Kasumi-1 (cell line): ENCODE measurements at places on chromosomes 11 and 22.

GRCh38 chr22:35425546-35425945 lies 25.6 kb downstream of the MCM5 start:
- no peak for DNase-seq

DNA sequence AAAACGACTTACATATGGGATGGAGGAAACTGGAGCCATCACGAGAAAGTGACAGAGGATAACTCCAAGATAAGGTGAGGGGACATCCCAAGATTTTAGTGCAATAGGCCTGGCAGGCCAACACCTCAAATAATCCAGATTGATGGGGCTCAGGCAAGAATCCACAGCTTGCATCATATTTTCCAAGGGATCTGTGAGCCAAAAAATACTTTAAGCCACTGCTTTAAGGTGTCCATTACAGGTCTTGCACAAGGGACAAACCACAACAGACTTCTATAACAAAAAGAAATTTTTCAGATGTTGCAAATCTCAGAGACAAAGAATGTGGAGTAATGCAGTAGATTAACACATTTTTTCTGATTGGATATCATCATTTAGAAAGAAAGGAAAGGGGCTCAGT lies 45.6 kb downstream of the DENND5A start:
- no peak for DNase-seq

- no peak for DNase-seq
These were observed 45.7 kb downstream of the NAT10 start for GRCh38 chr11:34151166-34151565.

- DNase-seq: peak; percentile 55
These were observed 2.9 kb downstream of the KLHL35 start for GRCh38 chr11:75429902-75430713.

- no peak for DNase-seq
These were observed 14.3 kb upstream of the EFCAB6 start for GRCh38 chr22:43826142-43827002.

GRCh38 chr11:17865765-17866428 lies 131.3 kb downstream of the KCNC1 start:
- no peak for DNase-seq

- no peak for DNase-seq
These were observed 64.4 kb downstream of the NAV2 start for GRCh38 chr11:19777039-19777376.

- DNase-seq: peak; percentile 52
These were observed 804 bp downstream of the APIP start for GRCh38 chr11:34915136-34916014.

- DNase-seq: no peak
These were observed 1.2 kb upstream of the CCDC117 start for GRCh38 chr22:28771195-28771791.

DNA sequence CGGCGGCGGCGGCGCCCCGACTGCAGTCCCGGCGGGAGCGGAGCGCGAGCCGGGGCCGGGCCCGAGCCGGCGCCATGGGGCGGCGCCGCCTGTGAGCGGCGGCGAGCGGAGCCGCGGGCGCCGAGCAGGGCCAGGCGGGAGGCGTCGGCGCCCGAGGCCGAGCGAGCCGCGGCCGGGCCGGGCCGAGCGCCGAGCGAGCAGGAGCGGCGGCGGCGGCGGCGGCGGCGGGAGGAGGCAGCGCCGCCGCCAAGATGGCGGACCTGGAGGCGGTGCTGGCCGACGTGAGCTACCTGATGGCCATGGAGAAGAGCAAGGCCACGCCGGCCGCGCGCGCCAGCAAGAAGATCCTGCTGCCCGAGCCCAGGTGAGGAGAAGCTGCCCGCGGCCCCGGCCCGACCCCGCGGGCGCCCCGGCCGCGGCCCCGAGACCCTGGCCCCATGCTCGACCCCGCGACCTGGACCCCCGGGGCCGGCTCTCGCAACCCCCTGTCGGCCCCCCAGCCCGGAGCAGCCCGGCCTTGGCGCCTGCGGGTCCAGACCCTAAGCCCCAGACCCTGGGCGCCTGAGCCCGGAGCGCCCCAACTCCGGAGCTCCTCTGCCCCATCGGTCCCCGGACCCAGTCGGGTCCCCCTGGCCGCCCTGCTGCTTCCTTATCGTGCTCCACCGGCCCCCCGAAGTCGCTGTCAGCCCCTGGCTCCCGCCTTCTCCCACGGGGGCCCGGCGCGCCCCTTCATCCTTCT lies at the start of gene GRK2:
GRK2 (plus strand) TSS at position 25 of the 739 bp plus-strand sequence; CDS start at position 252, 227 bp downstream.
- peak; percentile 24 for DNase-seq

DNA sequence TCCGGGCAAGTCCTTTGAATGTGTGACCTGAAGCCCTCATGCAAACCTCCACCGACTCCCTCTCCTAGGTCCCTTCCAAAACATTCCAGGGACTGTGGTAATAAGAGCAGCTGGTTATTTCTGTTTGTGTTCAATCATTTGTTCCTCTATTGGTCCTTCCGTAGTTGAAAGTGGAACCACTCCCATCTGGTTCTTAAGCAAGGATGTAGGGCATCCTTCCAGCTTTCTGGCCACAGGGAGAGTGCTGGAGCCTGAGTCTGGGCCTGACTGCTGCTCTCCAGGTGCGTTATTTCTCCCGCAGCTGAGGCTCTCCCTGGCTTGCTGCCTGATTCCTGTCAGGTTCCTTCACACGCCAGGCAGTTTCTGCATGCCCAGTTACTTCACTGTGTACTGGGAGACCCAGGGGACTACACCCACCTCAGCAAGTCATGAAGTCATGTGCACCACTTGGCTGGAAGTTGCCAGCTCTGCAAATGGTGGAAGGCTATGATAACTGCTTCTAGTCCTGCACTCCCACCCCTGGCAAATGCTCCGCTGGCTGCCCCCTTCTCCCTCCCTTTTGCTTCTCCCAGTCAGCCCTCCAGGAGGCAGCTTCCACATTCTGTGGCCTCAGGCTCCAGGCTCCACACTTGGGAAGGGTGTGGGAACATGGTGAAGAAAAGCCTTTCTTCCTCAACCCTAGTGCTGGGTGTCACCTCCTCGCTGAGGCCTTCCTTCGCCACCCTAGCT lies 4.0 kb upstream of the ALX4 start:
- DNase-seq: no peak

DNA sequence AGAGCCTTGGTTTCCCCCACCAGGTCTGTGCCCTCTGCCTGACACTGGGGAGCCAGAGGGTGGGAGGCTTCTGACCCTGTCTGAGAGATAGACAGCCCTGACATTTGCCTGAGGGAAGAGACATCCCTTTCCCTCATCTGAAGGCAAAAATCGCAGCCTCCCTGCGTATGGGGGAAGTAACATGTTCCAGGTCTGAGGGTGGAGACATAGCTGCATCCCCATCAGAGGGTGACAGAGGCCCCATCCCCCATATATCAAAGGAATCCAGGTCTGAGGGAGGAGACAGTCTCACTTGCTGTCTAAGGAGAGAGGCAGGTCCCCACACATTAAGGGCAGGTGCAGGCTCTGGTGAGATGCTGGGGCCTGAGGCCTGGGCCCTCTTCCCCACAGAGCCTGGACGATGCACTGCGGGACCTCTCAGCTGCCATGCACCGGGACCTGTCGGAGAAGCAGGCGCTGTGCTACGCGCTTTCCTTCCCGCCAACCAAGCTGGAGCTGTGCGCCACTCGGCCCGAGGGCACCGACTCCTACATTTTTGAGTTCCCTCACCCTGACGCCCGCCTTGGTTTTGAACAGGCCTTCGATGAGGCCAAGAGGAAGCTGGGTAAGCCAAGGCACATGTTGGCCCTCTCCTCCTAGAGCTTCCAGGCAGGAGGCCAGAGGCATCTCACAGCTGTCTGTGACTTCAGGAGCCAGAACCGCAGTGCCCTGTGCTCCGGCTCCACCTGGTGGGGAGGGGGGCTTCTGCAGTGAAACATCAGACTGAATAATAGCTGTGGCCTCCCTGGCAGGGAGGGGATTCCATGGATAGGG lies 16.1 kb upstream of the RELT start:
- DNase-seq: peak; percentile 63

- DNase-seq: no peak
These were observed 108.6 kb downstream of the INSC start for GRCh38 chr11:15223318-15223717.

DNA sequence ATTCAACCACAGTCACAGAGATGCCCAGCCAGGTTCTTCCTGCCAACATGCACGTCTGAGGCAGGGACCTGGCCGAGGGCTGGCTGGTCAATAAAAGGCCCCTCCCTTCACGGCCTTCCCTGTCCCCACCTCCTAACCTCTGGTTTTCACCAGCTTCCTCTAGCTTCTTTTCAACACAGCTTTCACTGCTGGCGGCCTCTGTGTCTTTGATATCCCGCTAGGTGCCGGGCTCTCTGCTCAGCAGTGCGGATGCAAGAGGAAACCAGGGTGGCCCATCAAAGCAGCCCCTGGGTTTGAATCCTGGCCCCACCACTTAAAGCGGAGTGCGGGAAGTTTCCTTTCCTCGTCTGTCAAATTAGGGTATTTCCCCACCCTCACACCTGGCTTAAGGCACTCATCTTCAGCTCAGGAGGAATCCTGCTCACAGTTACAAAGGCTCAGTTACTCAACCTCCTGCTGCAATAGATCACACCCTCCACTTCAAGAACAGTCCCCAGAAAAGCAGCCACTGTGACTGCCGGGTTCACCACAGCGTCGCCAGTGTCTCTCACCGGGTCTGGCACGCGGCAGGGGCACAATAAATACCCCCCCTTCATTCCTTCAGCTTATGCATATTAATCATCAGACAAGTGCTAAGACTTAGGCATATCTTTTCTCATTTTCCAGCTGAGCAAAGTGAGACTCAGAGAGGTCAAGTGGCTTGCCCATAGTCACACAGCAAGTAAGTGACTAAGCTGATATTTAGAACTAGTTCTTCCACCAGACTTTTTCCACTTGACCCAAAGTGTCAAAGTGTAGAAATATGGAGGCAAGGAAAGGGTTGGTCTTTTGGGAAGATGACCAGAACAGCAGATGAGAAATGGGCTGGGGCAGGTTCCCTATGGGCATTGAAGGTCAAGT lies 45.7 kb downstream of the TXN2 start:
- DNase-seq: no peak

DNA sequence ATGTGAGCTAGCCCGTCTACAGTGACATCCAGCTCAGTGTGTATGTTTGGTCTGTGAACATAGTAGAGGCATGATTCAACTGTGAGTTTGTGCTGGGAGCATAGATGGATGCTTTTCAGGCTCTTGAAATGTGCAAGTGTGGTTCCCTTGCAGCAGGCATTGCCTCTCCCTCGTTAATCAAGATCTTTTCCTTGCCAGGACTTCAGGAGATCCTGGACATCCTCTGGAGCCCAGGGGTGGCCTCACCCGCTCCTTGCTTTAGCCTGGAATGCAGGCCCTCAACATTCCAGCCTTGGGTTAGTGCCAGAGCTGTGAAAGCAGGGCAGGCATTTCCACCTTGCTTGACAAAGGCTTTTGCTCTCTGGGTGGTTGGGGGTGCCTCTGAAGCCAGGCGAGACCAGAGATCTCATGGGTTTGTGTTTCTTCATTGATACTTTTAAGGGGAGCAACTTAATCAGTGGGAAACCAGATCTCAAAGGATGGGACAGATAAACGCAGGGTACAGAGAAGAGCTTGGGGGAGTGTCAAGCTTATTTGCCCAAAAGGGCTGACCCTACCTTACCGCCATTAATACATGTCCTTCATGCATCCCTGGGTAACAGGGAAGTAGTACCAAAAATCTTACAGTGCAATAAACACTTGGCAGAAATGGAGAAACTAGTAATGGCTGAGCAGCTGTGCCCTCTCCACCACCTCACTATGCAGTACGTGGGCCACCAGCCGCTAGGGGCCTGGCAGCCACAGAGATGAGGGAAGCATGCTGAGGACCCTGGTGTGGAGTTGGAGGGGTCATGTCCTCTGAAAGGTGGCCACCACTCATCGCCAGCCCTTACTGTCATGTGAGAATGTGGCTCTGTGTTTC lies 72.1 kb downstream of the PTPRJ start:
- DNase-seq: no peak

GRCh38 chr11:56720513-56720912 lies 21.6 kb downstream of the OR9G1 start:
- no peak for DNase-seq

DNA sequence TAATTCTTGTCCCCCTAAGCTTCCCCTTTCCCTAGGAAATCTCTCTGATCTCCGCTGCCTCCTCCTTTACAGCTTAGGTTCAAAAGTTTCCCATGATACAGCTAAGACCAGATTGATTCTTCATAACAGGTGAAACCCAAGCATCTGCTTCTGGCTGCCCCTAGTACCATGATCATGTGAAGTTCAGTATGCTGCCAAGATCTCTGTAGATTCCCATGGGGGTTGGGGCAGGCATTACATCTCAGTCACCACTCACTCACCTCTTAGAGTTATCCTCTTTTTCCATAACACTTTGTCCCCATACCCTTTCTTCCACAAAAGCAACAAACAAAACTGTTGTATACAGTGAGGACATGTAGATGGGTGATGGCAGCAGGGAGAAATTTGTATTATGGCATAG lies 44.0 kb downstream of the RRP8 start:
- DNase-seq: no peak

GRCh38 chr11:130118636-130119387 lies 40.8 kb upstream of the ST14 start:
- peak; percentile 89 for DNase-seq

DNA sequence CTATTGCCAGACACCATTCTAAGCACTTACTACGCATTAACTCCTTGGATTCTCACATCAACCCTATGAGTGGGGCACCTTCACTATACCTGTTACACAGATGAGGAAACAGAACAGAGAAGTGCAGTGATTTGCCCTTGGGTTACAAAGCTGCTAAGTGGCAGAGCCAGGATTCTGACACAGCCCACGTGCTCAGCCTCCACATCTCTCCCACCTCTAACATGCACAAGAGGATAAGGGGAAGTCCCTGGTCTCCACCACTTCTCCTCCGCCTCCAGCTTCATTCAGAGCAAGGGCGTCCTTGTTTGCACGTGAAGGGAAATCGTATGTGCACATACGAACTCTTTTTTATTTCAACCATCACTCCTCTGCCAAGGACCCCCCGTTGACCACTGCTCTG lies 53.7 kb downstream of the CDON start:
- no peak for DNase-seq

- DNase-seq: no peak
These were observed 19.4 kb upstream of the DGKZ start for GRCh38 chr11:46327829-46328228.

- DNase-seq: no peak
These were observed 927.9 kb downstream of the BRD1 start for GRCh38 chr22:48899523-48900326.

- no peak for DNase-seq
These were observed 37.2 kb downstream of the GLYATL2 start for GRCh38 chr11:58807343-58807742.

- DNase-seq: peak; percentile 57
These were observed at the start of gene ADM for GRCh38 chr11:10304495-10305261. Gene ADM (plus strand): TSS chr11:10305073. CDS start chr11:10305701, 628 bp downstream.

- peak; percentile 75 for DNase-seq
These were observed 1098.6 kb upstream of the CCDC90B start for GRCh38 chr11:84384731-84385130.

DNA sequence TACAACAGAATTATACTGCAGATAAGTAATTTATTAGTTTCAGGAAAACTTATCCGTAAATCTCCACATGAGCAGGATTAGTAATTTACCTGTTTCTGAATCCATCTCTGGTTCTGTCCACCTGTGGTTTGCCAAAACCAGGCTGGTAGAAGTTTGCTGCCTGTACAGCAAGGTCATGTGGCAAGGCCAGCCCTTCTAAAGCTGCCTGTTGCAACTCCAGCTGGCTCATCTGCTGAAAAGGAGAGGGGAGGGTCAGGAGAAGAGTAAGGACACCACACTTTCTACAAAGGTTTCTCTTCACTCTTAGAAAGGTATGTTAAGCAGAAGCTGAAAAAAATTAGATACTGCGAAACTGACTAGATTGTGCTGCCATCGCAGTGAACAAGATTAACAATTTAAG lies 42.3 kb downstream of the EIF4ENIF1 start:
- no peak for DNase-seq

- DNase-seq: no peak
These were observed 75.7 kb upstream of the CCDC90B start for GRCh38 chr11:83361831-83362230.
